Suppressor macrophage treated with lipopolysaccharide for 4 hours (primary cell): ENCODE measurements at places on chromosomes 13 and 19.

DNA sequence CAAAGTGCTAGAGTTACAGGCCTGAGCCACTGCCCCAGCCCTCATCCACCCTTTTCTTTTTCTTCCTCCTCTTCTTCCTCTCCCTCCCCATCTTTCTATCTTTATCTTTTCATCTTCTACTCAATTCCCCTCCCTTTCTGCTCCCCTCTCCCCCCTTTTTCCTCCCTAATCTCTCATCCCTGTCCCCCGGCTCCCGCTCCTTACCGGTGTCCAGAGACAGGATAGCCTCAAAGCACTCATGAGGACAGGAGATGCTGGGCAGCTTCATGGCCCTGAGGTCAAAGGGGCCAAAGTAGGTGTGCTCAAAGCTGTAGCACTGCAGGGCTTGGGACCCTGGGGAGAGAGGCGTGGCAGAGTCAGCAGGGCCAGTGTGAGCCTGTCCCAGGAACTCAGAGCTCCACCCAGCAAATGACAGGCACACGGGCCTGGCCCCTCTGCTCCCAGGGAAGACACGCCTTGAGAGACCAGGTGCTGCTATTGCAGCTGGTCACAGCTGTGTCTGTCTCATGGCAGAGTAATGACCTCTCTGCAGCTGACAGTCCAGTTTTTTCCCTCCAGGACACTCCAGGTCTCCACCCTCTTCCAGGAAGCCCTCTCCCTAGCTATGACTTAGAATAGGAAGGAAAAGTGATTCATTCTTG, 2.6 kb downstream of the LYPD5 start:
- no peak for DNase-seq

- no peak for DNase-seq
These were observed 442.8 kb downstream of the FGF14 start for GRCh38 chr13:101959016-101959415.

GRCh38 chr19:8331263-8331845, 10.1 kb downstream of the RPS28 start:
- no peak for DNase-seq

DNA sequence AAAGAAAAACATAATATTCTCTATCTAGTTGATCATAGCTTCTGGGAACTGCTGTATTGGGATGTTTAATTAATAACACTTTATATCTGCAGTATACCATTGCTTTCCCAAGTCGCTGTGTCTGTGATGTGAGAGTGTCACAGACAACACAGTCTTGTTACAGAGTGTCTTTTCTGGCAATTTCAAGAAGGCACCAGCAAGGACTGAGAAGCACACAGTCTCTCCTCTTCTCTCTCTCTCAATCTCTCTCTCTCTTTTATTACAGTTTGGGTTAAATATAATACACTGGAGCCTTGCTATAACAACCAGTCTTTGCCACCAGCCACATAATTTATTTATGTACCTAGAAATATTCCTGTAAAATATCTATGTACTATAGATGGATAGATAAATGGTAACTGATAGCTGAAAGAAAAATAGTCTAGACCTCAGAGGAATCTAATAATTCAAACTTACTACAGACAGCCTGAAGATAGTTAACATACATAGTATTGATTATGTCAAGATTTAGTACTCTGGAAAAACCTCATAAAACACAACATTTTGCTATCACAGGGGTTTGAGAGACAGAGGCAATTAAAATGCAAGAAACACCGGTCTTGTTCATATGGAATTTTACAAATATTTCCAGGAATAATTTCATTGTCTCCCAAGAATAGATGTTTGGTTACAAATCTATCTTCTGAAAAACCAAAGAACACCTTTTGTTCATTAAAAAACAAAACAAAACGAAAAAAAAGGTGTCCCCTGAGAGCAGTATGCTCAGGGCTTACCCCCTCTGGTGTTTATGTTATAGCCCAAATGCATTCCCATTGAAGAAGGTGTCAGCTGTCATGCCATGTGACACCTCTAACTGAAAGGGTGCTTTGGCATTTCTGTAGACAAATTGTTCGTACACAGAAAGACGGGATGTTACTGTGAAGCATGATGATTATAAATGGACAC, 507.8 kb downstream of the TBC1D4 start:
- no peak for DNase-seq

- no peak for DNase-seq
These were observed 257.5 kb downstream of the MZT1 start for GRCh38 chr13:72469906-72470305.

DNA sequence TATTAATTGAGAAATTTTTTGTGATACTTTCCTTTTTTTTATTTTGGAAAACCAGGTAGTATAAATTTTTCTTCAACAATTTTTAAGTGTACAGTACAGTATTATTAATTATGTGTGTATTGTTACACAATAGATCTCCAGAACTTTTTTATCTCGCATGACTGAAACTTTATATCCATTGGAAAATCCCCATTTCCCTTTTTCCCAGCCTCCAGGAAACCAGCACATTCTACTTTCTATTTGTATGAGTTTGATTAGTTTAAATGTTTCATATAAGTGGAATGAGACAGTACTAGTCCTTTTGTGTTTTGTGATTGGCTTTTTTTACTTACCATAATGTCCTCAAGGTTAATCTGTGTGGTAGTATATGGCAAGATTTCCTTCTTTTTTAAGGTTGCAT, 399.5 kb upstream of the ARGLU1 start:
- DNase-seq, result no peak

GRCh38 chr19:14512406-14512961, 5.7 kb downstream of the DNAJB1 start:
- DNase-seq, result no peak

- no peak for DNase-seq
These were observed 10.6 kb downstream of the BCKDHA start for GRCh38 chr19:41408256-41408655.

DNA sequence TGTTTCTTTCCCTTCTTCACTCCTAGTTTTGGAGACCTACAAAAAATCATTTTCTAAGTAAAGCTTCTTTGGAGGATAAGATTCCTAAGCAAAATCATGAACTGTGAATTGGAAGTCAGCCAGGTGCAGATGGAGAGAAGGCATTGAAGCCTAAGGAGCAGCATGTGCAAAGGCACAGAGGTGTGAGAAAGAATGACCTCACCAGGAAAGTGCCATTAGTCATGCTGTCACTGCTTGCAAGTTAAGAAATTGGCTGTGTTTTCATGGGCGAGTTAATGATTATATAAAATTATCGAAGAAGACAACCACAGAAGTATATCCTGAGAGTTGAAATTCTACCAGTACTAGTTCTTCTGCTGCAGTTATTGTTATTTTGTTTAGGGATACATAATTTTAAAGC, 80.3 kb upstream of the KLHL1 start:
- no peak for DNase-seq

- peak; percentile 21 for DNase-seq
These were observed 6.9 kb downstream of the NPHS1 start for GRCh38 chr19:35845215-35846037.

GRCh38 chr19:42254089-42254849, 659 bp downstream of the ERF start:
- peak; percentile 76 for DNase-seq

GRCh38 chr19:40231544-40232424, 5.3 kb upstream of the CCNP start:
- no peak for DNase-seq

- DNase-seq, result no peak
These were observed 41.2 kb upstream of the KCTD4 start for GRCh38 chr13:45242070-45242469.

- DNase-seq, result no peak
These were observed 3.9 kb downstream of the WDR18 start for GRCh38 chr19:988081-988480.

DNA sequence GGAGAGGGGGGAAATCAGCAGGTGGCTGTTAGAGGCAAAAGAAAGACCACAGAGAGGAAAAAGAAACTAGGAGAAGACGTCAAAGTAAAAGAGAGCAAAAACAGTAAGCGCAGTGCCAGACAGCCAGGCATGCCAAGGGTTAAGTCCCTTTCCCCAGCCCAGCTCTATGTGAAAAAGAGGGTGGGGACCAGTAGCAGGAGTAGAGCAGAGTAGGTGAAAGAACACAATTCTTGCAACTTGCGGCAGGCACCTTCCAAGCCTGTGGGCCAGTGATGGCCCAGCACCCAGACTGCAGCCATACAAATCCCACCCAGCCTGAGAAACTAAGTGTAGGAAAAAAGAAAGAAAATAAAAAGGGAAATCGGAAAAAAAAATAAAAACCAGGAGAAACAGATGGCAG, 64.2 kb upstream of the ZNF85 start:
- DNase-seq, result no peak

DNA sequence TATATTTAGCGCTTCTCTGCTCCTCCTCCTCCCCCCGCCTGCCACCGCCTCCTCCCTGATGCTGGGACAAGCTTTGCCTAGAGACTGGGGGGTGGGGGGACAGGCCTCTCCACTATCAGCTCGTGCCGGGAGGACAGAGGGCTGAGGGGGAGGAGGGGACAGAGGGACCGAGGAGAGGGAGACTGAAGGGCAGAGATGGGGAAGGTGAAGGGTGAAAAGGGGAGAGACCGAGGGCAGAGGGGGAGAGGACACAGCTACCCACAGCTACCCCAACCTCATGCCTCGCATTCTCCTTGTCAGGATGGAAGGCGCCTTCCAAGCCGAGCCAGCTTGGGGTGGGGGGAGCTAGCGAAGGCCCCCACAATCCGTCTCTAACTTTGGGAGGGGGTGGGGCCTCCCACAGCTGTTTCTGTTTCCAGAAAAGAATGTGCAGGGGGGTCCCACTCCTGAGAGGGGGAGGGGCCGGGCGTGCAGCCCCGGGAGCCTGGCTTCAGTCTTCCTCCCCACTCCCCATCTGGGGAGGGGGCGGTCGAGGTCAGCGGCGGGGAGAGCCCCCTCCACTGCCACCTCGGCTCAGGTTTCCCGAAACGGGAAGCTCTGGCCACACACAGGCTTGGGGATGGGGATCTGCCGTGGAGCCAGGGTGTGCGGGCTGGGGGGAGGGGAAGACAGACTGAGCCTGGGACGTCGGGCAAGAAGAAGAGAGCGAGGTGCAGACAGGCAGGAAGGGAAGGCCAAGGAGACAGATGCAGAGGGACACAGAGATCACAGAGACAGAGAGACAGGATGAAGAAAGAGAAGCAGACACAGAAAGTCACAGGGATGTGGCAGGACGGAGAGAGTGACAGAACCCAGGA, 1.6 kb downstream of the DACT3 start:
- DNase-seq, result no peak

GRCh38 chr19:48588670-48589401, 17.7 kb upstream of the SPACA4 start:
- peak; percentile 91 for DNase-seq

GRCh38 chr19:15251749-15252397, 19.6 kb upstream of the EPHX3 start:
- no peak for DNase-seq

GRCh38 chr19:40592170-40592569, 9.0 kb upstream of the LTBP4 start:
- no peak for DNase-seq

DNA sequence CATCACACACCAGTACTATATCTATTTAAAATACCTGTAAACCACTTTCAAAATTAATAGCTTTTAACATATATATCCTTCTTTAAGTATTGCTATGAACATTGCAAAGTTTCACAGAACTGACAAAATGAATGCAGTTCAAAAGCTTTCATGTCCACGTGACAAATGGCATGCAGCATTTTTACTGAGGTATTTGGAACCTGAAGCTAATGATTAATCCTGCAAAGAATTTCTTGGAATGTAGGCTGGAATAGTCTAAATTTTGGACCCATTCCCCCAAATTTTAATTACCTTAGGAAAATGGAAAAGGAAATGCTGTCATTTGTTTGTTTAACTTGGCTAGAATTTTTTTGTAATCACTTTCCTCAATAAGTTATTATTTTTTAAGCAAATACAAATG, 423.8 kb upstream of the GPC6 start:
- no peak for DNase-seq

GRCh38 chr19:58350001-58350861, 3.1 kb downstream of the A1BG start:
- no peak for DNase-seq

DNA sequence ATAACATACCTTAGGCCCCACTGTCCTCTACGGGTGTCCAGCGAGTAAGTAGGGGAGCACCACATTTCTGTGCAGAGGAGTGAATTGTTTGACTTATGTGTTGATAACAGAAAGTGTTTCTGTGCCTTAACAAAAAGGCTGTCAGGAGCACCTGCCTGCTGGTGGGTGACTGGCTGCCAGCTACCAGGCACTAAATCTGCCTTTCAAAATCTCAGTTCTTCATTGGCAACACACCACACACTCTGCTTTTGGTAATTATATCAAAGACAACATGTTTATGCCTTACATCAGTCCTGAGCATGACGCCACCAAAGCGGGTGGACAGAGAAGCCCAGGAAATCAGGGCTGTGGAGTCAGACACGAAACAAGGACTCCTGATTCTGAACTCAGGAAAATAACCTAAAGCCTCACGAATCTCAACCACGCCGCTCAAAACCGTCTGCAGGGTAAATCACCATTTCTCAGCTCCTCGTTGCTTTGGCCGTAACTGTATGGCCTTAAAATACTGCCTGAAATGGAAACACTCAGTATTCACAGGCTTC, 105.2 kb upstream of the SOX1 start:
- DNase-seq, result no peak

DNA sequence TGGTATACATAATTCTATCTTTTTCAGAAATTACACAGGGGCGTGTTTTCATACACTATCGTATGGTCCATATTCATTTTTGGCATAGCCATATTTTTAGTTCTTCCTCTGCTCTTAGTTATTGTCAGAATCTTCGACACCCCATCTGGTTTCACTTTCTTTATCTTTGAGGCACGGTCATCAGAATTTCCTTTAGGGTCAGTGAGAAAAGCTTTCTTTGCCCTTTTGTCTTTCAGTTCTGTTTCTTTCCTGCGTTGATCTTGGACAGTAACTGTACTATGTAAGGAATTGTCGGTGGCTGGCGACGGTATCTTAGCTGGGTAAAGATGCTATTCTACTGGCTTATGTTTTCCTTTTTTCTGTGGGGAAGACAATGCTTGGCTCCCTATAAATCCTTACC, 10.6 kb upstream of the KIR2DL4 start:
- DNase-seq, result peak; percentile 89

- DNase-seq, result peak; percentile 33
These were observed 825 bp downstream of the GMIP start for GRCh38 chr19:19642506-19643157.
